GM23338 (cell line): ENCODE measurements at places on chromosomes 12 and 14. TPM values are rescaled to one million over a fixed set of nuclear protein-coding genes. Genes with fewer than 3 reads are reported as not detected.

Gene CCDC175
- not detected in 2 replicates for total RNA-seq

Gene RAB35
- 15.9 and 16.9 TPM in 2 replicates for total RNA-seq

GRCh38 chr12:112488257-112488876 is 69.6 kb downstream of the PTPN11 start:
- no peak for DNase-seq

DNA sequence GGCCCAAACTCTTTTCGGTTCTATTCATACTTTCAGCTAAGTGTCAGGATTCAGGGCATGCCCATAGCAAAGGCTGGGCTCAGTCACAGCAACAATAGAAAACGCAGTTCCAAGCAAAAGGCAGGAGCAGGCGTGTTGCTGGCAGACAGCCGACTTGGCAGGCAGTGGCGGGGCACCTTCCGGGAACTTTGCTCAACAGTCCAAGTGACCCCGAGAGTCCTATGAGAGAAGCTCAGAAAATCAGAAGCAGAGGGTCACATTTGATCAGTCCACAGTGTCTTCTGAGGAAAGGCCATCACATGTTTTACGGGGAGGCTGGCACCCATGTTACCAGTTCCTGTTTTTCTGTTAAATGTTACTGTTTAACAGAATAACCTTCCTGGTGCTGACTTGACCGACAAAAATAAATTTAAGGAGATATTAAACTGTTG is 115.0 kb downstream of the DACT1 start:
- no peak for DNase-seq

GRCh38 chr14:76713121-76713520 is 48.1 kb upstream of the VASH1 start:
- no peak for DNase-seq

Gene PLEKHH1
- total RNA-seq: 30.6 and 33.9 TPM in 2 replicates

DNA sequence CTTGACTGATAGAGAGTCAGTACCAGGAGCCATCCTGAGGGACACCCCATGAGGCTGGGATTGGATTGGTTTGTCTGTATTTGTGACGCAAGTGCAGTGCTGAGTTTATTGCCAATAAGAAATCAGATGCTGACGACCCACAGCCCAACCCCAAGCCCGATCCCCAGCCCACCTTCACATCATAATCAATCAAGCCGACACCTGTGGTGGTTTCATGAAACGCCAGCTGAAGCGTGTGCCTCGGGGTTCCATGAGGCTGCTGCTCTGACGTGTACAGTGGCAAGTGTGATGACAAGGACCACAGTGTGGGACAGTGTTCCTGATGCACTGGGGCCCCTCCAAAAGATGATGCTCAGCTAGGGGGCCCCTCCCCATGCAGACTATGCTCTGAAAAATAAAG is 62.1 kb upstream of the C14orf180 start:
- DNase-seq: no peak

GRCh38 chr12:110015132-110015531 is 15.9 kb downstream of the ANKRD13A start:
- DNase-seq: no peak

GRCh38 chr12:106867651-106868050 is 88.1 kb upstream of the TMEM263 start:
- DNase-seq: no peak

Gene OS9
- 66.1 and 79.7 TPM in 2 replicates for total RNA-seq

Gene TAS2R42
- total RNA-seq: 0.38 TPM in 1 of 2 replicates, not detected in the other

DNA sequence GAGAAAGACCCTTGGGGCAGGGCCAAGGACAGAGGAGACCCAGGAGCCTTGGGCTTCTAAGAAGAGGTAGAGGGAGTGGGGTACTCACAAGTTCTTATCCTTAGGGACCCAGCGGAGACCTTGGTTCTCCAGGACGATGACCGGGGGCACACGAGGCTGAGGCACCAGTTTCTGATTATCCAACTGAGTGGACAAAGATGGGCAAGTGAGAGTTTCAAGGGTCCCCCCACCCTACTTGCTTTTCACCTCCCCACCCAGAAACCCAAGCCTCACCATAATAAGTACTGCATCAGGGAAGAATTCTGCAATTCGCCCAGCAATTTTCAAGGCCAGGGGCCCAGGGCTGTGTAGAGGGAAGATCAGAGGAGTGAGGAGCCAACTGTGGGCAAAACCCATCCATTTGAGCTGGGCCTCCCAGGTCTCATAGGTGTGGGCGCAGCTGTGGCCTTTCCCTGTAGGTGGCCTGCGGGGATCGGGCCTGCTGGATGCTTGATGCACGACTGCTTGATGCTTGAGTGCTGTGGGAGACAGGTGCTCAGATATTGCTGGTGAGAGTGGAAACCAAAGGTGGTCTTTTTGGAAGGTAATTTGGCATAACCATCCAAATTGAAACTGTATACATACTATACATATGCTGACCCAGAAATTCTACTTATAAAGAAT is 2.0 kb downstream of the EMC9 start:
- peak; percentile 38 for DNase-seq

Gene MBIP
- total RNA-seq: 24.4 TPM in 2 replicates

GRCh38 chr12:102533483-102534215 is 53.3 kb upstream of the IGF1 start:
- DNase-seq: no peak

DNA sequence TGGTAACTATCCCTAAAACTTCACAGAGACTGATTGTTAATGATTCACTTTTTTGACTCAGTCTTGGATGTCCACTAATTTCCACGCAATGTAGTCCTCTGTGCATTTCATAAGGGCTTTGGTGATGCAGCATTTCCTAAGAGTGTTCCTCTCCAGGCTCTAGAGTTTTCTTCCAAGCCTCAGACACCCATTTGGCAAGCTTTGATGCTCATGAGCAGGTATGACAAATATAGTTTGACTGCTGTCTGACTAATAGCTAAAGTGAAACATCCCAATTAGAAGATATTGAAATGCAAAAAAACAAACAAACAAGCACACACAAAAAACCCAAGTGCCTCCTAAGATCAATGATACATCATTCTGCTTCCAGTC is 1.5 kb upstream of the VAMP1 start:
- no peak for DNase-seq

DNA sequence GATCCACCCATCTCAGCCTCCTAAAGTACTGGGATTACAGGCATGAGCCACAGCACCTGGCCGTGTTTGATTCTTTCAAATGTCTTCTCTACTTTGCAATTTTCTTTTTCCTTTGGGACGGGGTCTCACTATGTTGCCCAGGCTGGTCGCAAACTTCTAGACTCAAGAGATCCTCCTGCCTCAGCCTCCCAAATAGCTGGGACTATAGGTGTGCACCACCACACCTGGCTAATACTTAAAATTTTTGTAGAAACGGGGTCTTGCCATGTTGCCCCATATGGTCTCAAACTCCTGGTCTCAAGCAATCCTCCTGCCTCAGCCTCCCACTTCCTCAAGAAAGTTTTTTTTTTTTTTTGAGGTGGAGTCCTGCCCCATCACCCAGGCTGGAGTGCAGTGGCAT is 1.7 kb downstream of the GATC start:
- no peak for DNase-seq

- no peak for DNase-seq
Observed at GRCh38 chr12:105814283-105814682, 324.5 kb downstream of the NUAK1 start.

Gene TRHDE
- total RNA-seq: 5.7 and 7.7 TPM in 2 replicates

GRCh38 chr14:87566991-87567390 is 426.0 kb downstream of the GALC start:
- peak; percentile 1 for DNase-seq

DNA sequence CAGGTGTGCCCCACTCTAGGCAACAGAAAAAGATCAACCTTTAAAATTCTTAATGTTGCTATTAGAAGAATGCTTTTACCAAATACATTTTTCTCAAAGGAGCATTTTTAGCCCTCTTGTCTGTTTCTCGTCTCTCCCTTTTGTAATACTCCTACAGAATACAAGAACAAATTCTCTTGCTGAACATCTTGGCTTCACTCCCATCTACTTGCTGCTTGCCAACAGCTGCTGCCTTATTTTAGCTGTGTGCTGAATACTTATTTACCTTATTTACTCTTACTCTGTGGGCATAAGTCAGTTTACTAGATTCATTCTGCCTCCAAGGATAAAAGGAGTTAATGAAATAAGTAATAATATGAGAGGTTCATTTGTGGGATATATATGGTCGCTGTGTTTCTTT is 70.8 kb downstream of the POLR3B start:
- DNase-seq: no peak

DNA sequence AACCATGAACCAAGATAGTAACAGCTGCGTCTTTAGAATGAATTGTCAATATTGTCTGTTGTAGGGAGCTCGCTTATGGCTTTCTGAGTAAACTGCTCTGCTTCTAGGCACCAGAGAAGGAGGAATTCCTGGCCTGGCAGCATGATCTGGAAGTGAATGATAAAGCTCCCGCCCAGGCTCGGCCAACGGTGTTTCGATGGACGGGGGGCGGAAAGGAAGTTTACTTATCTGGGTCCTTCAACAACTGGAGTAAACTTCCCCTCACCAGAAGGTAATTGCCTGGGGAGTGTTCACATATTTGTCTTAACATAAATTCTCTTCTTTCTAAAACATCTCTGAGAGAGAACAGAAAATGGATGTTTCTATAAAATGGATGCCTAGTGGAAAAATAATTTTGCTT is 4.3 kb downstream of the PRKAB1 start:
- DNase-seq: no peak

DNA sequence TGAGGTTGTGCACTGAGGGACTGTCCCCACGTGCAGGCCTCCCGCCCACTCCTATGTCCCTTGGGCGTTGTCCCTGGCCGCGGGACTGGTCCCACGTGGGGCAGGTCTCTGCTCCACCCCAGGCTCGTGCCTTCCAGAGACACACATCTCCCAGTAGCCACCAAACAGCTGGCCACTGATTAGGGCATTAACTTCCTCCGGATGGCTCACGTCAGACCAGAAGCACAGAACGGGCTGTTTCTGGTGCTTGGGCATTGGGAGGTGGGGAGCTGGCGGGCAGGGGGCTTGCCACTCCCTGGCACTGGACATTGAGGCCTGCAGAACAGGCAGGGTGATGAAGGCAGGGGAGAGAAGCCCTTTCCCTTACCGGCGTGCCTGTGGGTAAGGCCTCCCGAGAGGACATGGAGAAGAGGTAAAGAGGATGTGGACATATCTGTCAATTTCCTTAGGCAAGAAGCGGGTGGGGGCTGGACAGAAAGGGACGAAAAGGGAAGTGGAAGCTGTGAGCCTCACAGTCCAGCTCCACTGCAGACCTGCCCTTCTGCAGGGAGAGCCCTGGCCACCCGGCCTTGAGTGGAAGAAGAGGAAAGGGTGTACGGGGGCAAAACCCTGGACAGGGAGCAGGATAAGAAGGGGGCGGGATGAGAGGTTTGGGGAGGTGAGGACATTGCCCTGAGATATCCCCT is 101.2 kb downstream of the NINJ2 start:
- DNase-seq: no peak

GRCh38 chr14:77804592-77804991 is 4.7 kb downstream of the ADCK1 start:
- peak; percentile 84 for DNase-seq

DNA sequence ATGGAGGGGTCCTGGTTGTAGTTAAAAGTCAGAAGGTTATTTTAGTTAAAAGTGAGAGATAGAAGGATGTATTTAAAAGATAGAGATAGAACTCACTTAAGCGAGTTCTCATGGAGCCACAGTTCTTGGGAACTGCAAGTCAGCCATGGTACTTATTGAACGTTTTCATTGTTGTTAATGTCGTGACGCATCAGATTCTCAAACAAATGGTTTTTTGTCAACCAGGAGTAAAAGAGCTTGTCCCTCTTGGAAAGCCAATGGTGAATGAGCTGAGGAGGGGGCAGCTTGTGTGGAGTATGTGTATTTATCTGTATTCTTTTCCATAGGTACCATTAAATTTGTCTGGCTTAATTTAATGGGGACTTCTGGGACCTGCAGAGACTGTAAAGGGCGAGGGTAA is 68.6 kb downstream of the FIGNL2 start:
- DNase-seq: no peak

GRCh38 chr12:115354007-115354890 is 670.3 kb upstream of the TBX3 start:
- no peak for DNase-seq

- DNase-seq: no peak
Observed at GRCh38 chr14:103816991-103817390, 30.4 kb downstream of the PPP1R13B start.

DNA sequence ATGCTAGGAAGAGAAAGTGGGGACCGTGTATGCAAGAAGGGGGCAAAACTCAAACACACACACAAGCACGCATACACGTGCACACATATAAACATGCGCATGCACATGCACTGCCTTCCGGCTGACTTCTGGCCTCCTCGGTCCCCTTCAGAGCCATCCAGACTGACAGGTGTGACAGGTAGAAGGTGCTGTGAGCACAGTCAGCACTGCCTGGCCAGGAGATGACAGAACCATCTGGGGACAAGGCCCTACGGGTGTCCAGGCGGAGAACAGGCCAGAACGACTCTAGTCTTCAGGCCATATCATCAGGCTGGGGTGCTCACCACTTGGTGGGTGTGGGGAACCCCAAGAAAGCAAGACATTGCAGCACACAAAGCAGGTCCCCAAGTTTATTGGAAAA is 7.3 kb downstream of the KRT83 start:
- DNase-seq: no peak

DNA sequence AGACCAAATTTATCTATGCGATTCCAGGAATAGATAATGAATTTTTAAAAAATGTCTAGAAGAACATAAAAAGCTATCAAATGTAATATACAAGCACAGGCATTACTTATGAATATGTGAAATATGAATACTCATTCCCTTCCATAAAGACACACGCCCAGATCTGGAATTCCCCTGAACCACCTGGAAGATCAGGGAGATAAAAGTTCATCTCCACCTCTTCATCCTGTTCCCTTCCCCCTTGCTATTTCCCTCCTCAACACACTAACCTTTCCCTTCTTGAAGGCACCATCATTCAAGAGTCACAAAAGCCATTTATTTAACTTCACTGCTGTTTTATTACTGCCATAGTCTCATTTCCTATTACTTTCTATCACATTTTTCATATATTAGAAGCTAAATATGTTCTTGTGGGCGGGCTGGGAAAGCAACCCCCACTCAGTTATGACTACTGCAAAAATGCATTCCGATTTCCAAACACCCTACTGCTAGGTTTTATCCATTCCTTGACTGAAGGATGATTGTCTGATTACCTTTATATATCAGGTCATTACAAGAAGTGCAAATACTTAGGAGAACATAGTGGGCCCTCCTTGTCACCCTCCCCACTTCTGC is 16.1 kb downstream of the FGD6 start:
- no peak for DNase-seq

Gene UNC119B
- total RNA-seq: 48.2 and 51.3 TPM in 2 replicates

GRCh38 chr14:104284636-104285507 is 146.5 kb downstream of the KIF26A start:
- DNase-seq: no peak

- no peak for DNase-seq
Observed at GRCh38 chr14:22597771-22598098, 365 bp upstream of the ABHD4 start.

GRCh38 chr14:24607081-24607480 is 2.4 kb downstream of the GZMH start:
- no peak for DNase-seq

Gene APPL2
- total RNA-seq: 15.1 and 17.4 TPM in 2 replicates
